Aorta (tissue), 5 donors: ENCODE measurements at places on chromosomes 16 and 17. TPM values are rescaled to one million over a fixed set of nuclear protein-coding genes. Genes with fewer than 3 reads are reported as not detected.

GRCh38 chr17:62897706-62898105 is 68.3 kb upstream of the TANC2 start:
- no peak for DNase-seq

The RAB26 gene
- total RNA-seq = not detected

DNA sequence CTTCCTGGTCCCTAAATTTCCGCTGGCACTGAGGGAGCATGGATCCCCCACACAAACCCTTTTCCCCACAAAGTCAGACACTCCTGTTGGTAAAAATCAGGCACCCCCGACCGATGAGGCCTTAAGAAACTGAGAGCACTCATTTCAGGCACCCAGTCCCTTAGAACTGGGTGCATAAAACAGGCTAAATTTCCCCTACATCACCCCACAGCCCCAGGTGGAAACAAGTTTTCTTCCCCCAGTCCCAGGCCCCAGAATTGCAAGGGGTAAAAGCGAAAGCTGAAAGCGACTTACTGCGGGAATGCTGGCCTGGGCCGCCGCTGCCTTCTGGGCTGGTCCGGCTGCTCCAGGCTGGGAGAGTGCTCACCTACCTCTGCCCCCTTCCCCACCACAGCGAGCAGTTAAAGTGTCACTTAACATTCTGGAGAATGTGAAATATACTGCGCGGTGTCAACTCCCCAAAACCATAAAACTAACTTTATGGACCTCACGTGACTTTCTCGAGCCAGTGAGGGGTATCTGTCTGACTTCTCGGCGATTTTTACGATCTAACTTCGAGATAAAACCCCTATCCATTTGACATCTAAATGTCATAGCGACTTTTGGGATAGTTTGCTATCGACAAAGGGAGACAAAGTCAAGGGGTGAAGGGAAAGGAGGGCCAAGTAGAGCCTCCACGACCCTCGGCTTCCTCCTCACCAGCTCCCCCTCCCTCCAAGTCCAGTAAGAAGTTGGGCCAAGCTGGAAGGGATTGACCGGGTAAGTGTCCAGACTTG is at the start of gene HOXB3:
TSS of gene HOXB3 (minus strand) at position 411 of the 776 bp plus-strand sequence. CDS start 37,767 bp downstream, outside the sequence.
- DNase-seq = no peak

The ENGASE gene
- total RNA-seq = 60.3 TPM

The GJC1 gene
- total RNA-seq = 34.3 TPM

GRCh38 chr16:81070979-81071378 is 6.1 kb downstream of the C16orf46 start:
- DNase-seq = no peak

The CLDN7 gene
- 9.9 TPM for total RNA-seq

GRCh38 chr17:64244165-64244564 is 18.9 kb downstream of the TEX2 start:
- no peak for DNase-seq

The KRT27 gene
- total RNA-seq = not detected
